Inflammatory macrophage (primary cell): ENCODE measurements at places on chromosomes 1 and 21.

GRCh38 chr1:216907100-216907499 is 183.9 kb upstream of the ESRRG start:
- DNase-seq = no peak

- no peak for DNase-seq
Measured at GRCh38 chr21:42508371-42508770, 5.3 kb upstream of the SLC37A1 start.

GRCh38 chr1:58047265-58047858 is 499.2 kb downstream of the OMA1 start:
- no peak for DNase-seq

- no peak for DNase-seq
Measured at GRCh38 chr1:25757846-25758185, 42.2 kb upstream of the SELENON start.

DNA sequence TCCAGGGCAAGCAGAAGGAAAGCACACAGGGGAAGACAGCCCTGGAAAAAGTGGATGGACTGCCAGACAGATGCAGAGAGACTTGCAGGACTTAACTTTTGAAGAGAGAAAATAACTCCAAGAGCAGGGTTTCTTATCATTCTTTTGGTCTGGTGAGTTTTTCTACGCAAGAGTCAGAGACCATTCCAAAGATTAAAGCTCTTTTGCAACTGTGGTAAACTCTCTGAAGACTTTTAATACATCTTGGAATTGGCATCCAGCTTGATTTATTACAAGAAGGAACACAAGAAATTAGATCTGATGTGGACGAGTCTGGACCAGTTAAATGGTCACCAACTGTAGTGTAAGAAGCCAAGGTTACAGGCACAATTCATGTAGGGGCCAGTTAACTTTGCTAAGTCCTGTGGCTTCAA is 153.4 kb downstream of the SIPA1L2 start:
- no peak for DNase-seq

DNA sequence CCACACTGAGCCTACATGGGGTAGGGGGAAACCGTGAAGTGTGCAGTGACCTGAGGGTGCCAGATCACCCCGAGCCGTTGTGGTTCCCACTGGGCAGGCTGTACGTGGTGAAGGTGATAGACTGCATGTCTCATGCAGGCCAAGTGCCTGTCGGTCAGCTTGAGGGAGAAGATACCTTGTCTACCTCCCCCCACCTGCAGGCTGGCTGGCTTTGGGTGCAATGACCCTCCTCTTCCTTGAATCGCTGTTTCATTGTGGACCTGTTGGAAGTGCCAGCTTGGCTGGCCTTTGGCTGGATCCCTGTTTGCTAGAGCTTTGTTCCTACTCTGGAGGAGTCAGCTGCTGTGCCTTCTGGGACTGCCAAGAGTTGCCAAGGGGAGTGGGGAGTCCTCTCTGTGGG is 92.5 kb downstream of the GALNT2 start:
- DNase-seq = no peak

DNA sequence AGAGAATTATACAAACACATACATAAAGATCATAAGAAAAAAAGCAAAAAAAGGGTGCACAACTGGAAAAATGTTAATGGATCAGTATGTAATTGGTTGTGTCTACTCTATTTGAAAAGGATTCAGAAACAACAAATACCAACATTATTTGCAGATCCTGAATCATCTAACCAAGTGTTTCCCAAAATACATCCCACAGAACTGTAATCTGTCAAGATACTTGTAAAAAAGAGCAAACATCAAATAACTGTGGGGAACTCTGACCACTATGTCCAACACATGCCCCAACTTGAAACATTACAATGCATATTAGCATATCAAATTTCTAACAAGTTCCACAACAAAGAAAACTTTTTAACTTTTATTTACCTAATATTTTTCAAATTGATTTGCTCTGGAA is 22.6 kb downstream of the ANKRD13C start:
- no peak for DNase-seq

GRCh38 chr1:180743868-180744267 is 112.0 kb downstream of the XPR1 start:
- DNase-seq = no peak

GRCh38 chr1:44855742-44856141 is 12.7 kb upstream of the PTCH2 start:
- no peak for DNase-seq

GRCh38 chr1:226511296-226511695 is 37.3 kb upstream of the STUM start:
- no peak for DNase-seq
